ENCODE measurements at places on chromosomes 13 and 19.

DNA sequence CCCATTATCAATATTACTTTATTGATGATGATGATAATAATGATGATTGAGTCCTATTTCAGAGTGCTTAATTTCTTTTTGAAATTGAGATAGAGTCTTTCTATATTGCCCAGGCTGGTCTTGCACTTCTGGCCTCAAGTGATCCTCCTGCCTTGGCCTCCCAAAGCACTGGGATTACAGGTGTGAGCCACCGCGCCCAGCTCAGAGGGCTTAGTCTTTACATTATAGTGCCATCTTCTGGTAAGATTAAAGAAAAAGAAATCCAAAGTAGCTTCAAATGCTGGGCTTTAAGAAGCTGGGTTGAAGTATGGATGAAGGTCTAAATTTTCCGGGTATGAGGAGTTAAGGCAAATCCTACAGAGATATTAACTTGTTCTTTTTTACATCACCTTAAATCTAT is 3.4 kb upstream of the ZNF333 start:
- DNase-seq, result peak; percentile 88

DNA sequence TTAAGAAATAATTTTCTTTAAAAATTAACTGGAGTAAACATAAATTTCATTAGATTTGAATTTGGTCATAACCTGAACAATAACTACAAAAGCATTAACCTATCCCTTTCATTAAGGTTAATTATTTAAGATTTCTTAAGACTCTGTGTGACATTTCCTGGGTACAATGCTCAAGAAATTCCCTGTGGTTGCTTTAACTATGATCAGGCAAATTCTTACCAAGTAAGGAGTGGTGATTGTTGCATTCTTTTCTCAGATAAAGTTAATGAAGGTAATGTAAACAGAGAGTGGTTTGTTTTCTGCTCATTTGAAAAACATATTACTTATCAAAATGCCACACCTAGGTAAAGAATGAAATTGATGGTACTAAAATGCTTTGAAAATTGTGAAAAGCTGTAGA is 114.8 kb upstream of the MIR17HG start:
- DNase-seq, result no peak

GRCh38 chr19:31718032-31718431 is 368.8 kb upstream of the TSHZ3 start:
- DNase-seq, result no peak

DNA sequence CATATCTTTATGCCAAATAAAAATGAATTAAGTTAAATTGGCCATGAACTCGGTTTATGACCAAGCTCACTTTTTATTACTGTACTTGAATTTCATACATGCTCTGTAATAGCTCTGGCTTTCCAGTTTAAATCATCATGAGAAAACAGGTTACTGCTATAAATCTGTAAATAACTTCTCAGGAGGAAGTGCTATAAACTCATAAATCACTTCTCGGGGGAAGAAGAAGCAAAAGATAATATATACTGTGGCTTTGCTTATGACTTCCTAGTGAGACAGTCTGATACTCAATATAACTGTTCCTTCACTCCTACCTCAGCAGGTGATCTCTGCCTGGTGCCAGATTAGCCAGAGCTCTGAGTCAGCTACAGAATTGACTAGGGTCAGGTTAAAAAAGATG is 12.5 kb downstream of the SUPT20H start:
- no peak for DNase-seq

- DNase-seq, result no peak
Measured at GRCh38 chr13:99425485-99426341, 75.6 kb upstream of the TM9SF2 start.

- no peak for DNase-seq
Measured at GRCh38 chr13:36628377-36629056, 45.3 kb upstream of the SERTM1 start.

- DNase-seq, result no peak
Measured at GRCh38 chr19:2207991-2208860, 27.9 kb downstream of the PLEKHJ1 start.

DNA sequence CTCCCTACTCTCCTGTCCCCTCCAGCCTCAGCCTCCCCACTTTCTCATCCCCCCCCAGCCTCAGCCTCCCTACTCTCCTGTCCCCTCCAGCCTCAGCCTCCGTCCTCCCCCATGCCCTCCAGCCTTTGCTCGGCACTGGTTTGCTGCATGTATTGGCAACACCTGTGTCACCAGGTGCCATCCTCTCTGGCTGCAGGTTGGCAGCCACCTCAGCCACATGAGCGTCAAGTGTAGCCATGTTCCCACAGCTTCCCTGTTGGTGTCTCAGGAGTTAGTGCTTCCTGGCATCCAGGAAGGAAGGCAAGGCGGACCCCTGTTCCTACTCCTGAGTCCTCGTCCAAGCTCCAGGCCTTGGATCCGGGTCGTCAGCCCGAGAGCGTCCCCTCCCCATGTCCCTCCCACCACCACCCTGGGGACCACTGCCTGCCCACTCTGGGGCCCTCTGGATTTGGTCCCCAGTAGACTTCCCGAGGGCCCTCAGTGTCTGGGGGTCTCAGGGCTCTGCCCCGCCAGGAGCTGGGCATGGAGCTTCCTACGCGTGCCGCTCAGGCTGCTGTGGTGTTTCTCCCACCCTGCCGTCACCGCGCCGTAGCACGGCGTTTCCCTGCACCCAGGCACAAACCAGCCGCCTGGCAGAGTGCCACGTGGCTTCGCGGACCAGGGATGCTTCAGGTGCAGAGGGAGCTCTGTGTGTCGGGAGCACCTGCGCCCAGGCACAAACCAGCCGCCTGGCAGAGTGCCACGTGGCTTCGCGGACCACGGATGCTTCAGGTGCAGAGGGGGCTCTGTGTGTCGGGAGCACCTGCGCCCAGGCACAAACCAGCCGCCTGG is 128.3 kb upstream of the MCF2L start:
- DNase-seq, result no peak

DNA sequence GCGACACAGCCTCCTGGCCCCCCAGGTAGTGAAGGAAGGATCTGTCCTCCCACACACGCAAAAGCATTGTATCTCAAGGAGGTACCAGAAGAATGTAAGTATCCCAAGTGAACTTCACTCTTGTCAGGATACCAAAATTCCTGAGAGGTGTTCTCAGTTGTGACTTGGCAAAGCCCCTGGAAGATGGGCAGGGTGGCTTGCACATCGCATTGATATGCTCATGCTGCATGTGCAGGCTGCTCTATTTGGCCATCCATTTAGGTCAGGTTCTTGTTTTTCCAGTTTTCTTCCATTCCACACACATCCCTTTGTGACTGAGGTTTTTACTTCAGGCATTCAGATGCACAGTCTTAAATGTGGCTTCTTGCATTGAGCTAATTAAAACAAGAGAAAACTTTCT is 382.8 kb downstream of the FOXO1 start:
- DNase-seq, result no peak

DNA sequence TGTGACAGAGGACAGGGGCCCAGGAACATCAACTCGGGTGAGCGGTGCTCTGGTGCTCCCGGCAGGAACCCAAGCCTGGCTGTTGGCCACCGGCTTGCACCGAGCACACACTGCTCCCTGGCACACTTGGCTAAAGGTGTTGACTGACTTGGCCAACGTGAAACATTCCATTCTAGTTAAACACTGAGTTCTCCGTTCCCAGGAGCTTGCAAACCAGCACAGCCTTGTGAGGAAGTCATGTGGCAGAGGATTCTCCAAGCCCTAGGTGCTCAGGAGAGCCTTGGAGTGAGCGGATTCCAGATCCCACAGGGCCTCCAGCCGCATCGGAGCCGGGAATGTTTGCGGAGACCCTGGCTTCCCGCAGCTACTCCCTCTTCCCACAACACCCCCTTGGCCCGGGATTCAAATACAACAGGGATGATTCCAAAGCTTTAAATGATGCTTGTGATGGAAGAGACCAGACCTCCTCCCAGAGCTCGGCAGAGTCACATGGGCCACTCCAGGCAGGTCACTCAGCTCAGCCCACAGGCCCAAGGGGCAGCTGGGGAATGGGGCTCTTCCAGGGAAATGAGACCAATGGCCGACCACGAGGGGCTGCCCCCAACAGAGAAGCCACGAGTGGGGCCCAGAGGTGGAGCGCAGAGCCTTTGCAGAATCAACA is 2.9 kb downstream of the C13orf46 start:
- no peak for DNase-seq

GRCh38 chr19:11137542-11138384 is 17.8 kb downstream of the SPC24 start:
- peak; percentile 96 for DNase-seq

DNA sequence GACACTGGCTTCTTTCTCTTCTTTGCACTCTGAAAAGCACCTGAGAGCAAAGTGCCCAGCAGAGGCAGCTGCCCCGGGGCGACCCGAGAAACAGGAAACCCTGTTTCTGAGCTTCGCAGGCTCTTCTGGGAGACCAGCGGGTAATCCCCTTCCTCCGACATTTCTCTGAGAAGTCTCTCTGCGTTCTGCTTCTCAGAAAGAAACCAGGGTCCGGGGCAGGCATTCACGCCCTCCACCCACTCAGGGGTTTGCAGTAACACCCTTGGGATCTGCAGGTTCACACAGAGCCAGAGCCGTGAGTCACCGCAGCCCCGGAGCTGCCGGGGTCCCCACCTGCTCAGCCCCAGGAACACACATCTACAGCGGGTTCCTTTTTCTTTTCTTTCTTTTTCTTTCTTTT is 86.0 kb downstream of the GADD45B start:
- DNase-seq, result no peak

GRCh38 chr13:95150555-95150954 is 150.7 kb downstream of the ABCC4 start:
- DNase-seq, result no peak

DNA sequence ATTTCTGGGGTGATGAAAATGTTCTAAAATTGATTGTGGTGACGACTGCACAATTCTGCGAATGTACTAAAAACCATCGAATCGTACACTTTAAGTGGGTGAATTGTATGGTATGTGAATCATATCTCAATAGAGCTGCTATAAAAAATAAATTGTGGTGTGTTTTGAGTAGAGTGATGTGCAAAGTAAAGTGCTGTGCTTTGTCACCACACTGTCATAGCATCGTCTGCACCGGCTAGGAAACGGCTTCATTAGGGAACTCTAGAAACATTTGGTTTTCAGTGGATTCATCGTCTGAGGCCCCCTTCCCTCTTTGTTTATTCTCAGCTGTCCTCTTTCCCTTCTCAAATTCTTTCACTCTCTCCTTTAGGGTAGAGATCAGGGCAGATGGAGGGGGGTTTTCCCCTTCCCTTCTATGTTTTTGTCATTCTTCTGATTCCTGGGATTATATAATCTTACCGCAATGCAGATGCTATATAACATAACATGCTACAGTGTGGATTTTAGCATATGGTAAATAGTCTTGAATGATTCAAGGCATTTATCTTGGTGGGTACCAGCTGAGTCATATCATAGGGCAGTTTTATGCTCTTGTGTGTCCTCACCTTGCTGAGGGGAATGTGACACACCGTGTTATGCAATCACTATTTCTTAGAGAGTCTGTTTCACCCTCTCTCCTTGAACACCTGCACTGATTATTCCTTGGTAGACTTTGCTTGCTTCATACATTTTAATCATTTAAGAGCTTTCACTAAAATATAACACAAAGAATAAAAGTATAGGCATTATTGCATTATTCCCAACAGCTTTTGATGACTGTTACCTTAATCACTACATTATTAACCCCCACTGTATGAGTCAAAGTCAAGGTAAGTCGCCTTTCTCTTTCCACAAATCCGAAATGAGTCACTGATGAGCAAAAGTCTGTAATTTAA is 239.4 kb downstream of the DCLK1 start:
- DNase-seq, result no peak

DNA sequence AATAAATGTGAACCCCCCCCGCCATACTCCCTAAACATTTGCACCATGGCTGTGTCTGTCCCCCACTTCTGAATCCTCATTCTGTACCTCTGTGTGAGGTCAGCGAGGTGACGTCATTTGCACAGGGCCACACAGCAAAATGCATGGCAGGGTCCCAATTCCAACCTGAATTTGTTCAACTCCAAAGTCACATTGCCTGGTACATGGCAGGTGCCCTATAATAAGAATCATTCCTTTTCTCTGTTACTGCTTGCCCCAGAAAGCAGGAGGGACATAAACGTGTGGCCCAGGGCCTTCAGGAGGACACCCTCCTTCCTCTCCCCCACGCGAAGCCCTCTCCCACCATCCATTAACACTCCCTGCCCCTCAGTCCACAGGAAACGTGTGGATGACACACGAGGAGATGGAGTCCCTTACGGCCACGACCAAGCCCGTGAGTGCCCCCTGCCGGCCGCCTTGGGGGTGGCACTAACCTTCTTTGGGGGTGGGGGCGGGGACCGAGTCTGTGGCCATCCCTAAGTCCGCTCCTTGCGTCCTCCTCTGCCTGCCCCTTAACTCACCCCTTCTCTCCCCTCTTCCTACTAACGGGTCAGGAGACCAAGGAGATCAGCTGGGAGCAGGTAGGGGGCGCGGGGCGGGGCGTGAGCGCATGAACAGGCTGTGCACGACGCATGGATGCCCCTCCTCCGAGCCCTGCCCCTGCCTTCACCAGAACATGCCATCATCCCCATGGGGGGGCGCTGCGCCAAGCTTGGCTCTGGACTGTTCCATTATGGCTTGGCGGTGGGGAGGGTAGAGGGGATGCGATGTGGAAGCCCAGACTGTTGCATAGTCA is 9.4 kb downstream of the HRC start:
- DNase-seq, result peak; percentile 96

- DNase-seq, result no peak
Measured at GRCh38 chr19:38830039-38830733, 1.4 kb downstream of the ECH1 start.

- no peak for DNase-seq
Measured at GRCh38 chr19:20969898-20970297, 46.8 kb downstream of the ZNF85 start.

- no peak for DNase-seq
Measured at GRCh38 chr13:33125821-33126570, 109.8 kb downstream of the KL start.

- no peak for DNase-seq
Measured at GRCh38 chr13:40146611-40147117, 491.2 kb downstream of the COG6 start.

- DNase-seq, result no peak
Measured at GRCh38 chr13:30841154-30841553, 64.9 kb upstream of the MEDAG start.

- DNase-seq, result no peak
Measured at GRCh38 chr19:22526661-22527272, 104.6 kb upstream of the ZNF98 start.

DNA sequence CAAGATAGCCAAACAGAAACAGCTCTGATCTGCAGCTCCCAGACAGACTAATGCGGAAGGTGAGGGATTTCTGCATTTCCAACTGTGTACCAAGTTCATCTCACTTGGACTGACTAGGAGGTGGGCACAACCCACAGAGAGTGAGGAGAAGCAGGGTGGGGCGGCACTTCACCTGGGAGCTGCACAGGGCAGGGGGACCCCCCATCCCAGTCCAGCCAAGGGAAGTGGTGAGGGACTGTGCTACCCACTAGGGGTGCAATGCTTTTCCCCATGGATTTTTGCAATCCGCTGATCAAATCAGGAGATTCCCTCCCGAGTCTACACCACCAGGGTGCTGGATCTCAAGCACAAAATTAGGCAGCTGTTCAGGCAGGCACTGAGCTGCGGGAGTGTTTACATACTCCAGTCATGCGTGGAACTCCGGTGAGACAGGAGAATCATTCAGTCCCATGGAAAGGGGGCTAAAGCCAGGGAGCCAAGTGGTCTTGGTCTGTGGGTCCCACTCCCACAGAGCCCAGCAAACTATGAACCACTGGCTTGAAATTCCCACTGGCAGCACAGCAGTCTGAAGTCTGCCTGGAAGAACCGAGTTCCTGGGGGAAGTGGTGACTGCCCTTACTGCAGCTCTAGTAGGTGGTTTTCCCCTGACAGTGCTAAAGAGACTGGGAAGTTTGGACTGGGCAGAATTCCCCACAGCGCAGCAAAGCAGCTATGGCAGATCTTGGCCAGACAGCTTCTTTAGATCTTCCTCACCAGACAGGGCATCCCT is 85.1 kb upstream of the UFM1 start:
- no peak for DNase-seq

GRCh38 chr13:90686442-90686841 is 661.0 kb upstream of the MIR17HG start:
- peak; percentile 49 for DNase-seq
